Stimulated activated CD4-positive, alpha-beta T cell treated with anti-CD3 and anti-CD28 coated beads, TNF-alpha, amount 100 ng/mL, for 24 hours (primary cell): ENCODE measurements at places on chromosomes 13 and 19.

GRCh38 chr19:44600466-44600865 lies 12.9 kb upstream of the IGSF23 start:
- no peak for DNase-seq

DNA sequence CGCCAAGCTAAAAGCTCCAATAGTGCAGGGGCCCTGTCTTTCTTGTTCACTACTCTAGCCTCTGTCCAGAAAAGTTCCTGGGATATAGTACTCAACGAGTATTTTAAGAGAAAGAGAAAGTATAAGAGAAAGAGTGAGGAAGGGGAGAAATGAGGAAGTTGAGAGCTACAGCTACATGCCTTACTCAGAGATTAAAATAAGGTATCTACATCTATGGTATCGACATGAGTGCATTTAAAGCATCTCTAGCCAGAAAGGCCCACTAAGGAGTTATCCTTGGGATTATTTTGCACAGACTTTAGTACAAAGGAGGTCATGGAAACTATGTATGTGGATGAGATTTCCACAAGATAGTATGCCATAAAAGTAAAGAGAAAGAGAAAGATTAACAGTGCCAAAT lies 28.5 kb downstream of the MYCBP2 start:
- no peak for DNase-seq

GRCh38 chr19:1252821-1253513 lies 4.6 kb downstream of the MIDN start:
- no peak for DNase-seq

GRCh38 chr19:944663-945241 lies 18.9 kb downstream of the ARID3A start:
- DNase-seq: no peak

GRCh38 chr13:44351505-44351854 lies 22.1 kb upstream of the SERP2 start:
- no peak for DNase-seq

DNA sequence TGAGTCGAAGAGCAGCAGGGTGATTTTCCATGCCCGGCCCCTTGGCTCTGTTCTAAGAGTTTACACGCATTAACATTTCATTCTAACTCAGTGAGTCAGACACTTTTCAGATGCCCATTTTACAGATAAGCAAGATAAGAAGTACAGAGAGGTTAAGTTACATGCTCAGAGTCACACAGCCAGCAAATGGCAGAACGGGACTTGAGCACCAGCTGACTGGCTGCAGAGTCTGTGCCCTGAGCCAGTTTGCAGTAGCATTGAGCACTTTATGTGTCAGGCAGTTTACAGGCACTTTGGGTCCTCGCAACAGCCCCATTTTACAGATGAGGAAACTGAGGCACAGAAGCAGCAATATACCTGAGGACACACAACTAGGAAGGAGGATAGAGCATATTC lies 19.0 kb downstream of the CCDC8 start:
- DNase-seq: no peak

DNA sequence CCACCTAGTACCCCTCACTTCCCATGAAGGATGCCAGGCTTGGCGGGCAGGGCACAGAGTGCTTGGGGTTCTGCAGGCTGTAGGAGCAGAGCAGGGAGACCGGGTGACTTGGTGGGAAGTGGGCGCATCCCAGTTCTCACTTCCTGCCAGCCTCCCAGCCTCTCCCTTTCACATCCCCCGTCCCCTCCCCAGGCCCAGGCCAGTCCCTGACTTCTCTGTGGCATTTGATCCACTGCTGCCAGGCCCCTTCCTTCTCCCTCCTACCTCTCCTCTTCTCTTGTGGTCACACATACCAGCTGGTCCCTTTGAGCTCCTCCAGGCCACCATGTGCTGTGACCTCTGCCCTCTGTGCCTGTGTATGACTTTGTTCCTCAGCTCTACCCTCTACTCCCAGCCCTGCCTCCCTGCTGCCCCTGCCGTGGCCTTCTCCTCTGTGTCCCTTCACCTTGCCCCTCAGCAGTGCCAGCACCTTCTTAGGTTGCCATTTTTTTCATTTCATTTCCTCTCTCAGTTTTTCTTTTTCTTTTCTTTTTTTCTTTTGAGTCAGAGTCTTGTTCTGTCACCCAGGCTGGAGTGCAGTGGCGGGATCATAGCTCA lies 19.5 kb downstream of the MYO1F start:
- DNase-seq: no peak

DNA sequence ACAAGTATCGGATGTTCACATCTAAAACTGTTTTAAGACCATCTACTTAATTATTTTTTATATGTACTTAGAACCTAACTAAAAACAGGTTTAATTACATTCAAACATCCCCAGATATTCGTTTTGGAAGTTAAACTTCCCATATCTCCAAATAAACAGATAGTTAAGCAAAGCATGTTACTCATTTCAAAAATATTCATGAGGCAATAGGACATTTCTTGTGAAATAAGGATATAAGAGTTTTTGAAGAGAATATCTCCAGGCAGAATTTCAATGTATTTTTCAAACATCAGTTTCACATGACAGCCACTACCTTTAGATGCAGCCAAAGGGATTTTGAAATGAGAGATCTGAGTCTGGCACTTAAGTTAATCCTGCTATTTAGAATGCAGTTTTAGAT lies 697.5 kb downstream of the SLITRK1 start:
- no peak for DNase-seq

DNA sequence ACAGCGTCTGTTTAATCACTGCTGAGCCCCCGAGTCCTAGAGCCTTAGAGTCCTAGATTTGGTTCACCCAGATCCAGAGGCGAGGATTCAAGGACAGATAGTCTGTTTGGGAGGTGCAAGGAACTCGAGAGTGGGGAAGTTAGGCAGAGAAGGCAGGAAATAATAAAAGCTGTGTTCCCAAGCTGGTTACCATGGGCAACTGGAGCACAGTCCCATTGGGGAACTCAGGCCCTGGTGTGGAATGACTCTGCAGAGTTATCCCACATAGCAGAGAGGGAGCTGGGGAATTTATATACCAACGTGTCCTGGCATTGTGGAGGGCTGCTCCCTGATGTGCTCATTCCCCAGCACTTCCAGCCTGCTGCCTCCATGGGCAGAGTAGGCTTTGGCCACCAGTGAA lies 9.7 kb downstream of the IGSF23 start:
- DNase-seq: no peak

- DNase-seq: no peak
Measured at GRCh38 chr13:68927387-68928026, 1180.1 kb upstream of the ATXN8OS start.

DNA sequence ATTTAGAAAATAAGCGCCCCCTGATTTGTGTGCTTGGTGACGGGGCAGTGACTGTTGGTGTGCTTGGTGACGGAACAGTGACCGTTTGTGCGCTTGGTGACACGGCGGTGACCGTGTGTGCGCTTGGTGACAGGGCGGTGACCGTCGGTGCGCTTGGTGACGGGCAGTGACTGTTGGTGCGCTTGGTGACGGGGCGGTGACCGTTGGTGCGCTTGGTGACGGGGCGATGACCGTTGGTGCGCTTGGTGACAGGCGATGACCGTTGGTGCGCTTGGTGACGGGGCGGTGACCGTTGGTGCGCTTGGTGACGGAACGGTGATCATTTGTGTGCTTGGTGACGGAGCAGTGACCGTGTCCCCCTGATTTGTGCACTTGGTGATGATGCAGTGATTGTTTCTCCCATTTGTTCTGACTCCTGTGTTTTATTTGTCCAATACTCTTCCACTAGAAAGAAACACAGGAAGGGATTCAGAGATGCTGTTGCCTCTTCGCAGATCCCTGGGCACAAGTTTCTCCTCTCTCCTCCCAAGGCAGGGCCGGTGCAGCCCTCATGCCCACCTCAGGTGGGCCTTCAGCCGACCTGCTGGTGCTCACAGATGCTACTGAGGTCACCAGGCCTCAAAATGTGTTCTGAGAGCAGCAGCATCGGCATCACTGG lies 128.3 kb downstream of the ATP11A start:
- DNase-seq: no peak

DNA sequence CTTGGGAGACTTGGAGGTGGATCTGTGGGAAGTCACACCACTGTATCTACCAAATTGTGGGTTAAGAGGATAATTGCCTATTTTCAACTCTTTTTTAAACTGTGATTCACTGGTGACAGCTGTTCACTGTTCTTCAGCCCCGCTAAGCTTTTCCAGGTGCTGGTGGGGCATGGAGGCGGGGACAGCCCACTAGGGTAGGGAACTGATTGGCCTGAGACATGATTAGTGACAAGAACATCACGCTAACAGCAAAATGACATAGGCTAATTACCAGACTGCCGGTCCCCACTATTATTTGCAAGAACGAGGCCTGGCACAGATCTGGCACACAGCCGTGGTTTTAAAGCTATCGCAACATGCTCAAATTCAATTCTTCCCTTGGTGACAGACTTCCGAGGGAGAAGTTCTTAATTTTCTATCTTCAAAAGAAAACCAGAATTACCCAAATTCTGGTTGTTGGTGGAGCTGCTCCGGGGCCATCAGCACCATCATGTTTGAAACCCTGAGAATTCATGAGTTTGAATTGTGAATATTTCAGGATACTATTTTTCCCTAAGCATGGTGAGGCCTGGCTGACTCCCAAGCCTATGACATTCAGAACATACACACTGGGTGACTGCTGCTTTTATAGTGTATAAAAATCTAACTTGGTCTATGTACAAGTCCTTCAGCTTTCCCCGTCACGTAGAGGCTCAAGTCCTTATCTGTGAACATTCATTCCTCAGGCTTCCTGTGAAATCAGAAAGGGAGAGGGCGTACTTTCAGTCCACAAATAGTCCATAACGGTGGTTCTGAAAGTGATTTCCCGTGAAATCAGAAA lies 17.9 kb downstream of the DOCK9 start:
- no peak for DNase-seq

GRCh38 chr19:18274781-18275356 lies 617 bp upstream of the IQCN start:
- no peak for DNase-seq

DNA sequence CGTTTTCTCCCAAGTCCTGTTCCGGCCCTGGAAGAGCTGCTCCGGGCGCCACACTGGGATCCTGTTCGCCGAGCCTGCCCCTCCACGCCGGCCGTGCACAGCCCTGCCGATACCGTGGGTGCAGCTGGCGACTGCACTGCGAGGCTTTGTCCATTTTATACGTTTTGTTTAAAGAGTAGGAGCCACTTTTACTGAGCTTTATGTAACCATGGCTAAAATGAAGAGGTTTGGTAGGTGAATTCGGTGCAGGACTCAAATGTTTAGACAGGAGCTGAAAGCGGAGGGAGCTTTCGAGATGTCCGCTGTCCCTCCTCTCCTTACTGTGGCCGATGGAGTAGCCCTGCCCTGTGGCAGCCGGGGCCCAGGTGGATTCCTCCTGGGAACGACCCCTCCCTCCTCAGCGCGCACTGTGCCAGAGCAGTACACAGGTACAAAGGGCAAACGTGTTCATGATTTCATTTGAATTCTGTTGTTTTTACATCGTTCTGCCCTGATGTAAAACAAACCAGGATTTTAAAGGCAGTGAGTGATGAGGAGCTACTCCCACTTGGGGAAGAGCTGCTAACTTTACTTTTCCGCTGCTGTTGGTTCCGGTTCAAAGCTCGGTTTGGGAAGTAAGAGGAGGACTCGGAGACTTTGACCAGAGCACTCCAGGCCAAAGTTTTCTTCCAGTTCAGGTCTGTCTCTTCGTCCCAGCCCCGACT lies 1.7 kb downstream of the COL4A2 start:
- no peak for DNase-seq

- peak; percentile 99 for DNase-seq
Measured at GRCh38 chr19:4402171-4403004, at the start of gene CHAF1A. Gene CHAF1A (plus strand): TSS chr19:4402640. CDS start chr19:4402763, 123 bp downstream.

DNA sequence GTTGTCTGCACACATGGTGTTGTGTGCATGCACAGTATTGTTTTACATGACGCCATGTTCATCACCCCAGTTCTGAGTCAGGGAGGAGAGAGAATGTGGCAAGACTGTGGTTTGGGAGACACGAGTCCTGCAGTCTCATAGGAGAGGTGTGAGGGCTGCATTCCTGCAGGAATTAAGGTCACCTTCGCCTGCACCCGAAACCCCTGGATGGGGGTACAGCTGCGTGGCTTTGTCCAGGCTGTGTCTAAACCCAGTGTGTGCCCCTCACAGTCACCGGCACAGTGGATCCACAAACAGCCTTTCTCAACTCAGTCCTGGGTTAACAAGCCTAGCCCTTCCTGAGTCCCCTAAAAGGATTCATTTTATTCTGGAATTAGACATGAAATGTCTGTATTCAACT lies 5.7 kb downstream of the ADPRHL1 start:
- no peak for DNase-seq
